ENCODE measurements at places on chromosomes 4 and X.
A peak's percentile ranks its signal among the peaks of the same experiment; 100 is the strongest.

- DNase-seq: no peak
Observed at GRCh38 chr4:80140194-80140593, 57.1 kb upstream of the PRDM8 start.

GRCh38 chrX:68677998-68678397, 30.5 kb downstream of the STARD8 start:
- DNase-seq: peak; percentile 53

DNA sequence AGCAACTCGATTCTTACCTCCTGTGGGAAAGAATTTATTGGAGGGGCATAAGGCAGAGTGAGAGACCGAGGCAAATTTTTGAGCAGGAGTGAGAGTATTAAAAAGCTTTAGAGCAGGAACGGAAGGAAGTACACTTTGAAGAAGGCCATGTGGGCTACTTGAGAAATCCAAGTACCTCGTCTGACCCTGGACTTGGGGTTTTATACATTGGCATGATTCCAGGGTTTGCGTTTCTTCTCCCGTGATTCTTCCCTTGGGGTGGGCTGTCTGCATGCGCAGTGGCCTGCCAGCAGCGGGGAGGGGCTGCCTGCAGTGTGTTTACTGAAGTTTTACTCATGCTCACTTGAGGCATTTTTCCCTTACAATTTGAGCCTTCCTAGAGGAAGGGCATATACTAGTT, 3.4 kb downstream of the GALNT7 start:
- DNase-seq: no peak

DNA sequence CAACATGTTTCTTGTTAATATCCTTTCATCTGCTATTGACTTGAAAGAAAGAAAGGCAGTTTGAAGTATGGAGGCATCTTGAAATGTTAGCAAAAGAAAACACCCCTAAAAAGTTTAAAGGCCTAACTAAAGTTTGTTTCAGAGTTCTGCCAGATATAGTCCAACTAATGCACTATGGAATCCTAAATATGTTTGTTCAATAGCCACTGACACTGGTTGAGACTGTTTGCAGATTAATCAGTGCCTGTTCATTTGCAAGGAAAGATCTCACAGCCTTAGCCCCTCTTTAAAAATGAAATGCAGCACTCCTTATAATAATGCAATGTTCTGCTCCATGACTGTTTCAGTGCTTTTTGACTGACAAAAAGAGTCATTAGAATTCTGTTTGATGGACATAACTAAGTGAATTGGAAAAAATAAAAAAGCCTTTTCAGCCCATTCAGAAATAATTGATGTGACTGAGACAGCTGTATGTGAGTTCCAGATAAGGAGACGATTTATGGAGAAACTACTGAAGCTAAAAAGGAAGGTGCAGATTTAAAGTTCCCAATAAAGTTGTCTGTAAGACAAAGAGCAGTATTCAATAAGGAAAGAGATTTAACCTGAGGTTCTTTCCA, 192.0 kb downstream of the PCDH7 start:
- DNase-seq: peak; percentile 19

DNA sequence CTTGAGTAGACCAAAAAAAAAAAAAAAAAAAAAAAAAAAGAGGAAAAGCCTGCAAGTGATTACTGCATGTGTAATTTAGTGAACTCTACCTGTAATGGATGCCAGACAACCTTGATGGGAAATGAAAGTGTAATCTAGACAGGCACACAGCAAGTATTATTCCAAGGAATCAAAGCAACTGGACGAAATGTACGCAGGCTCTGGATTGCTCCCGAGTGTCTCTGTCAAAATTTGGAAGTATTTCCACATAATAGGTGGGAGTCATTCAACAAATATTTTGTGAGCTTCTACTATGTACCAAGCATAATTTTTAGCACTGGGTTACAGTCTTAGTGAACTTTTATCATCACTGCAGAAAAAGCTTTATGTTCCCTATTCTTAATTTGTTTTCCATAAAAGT, 64.2 kb downstream of the LIMCH1 start:
- no peak for DNase-seq

DNA sequence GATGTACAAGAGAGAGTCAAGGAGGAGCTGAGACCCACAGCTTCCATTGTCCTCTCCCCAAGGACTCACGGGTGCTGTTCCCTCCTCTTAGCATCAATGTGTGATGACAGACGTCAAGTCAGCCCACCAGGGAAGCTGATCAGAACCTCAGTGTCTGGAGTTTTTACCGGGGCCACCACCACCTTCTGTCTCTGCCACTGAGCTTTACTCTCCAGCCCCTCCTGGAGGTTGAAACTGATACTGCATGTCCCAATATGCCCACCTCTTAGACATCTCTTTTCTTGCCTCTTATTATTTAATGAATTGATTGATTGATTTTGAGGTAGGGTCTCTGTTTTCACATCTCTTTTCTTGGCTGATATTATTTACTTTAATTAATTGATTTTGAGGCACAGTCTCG, 10.3 kb upstream of the AKAP17A start:
- peak; percentile 54 for DNase-seq

- DNase-seq: no peak
Observed at GRCh38 chrX:70171624-70172023, 5.7 kb upstream of the DGAT2L6 start.

DNA sequence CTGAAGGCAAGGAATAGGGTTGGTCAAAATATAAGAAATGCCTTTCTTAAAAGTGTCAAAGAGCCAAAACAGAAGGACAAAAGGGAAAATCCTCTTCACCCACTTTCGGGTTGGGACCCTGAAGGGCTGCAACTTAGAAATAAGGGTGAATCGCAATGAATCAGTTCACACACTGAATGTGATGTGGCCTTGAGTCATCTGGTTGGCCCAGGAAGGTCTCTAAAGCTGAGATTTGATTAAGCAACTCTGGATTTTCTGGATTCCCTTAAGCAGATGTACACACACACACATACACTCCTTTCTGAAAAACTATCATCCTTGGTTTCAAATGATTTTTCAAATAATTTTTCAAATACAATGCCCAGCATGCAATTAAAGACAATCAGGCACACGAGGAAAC, 13.1 kb downstream of the TAB3 start:
- peak; percentile 56 for DNase-seq

DNA sequence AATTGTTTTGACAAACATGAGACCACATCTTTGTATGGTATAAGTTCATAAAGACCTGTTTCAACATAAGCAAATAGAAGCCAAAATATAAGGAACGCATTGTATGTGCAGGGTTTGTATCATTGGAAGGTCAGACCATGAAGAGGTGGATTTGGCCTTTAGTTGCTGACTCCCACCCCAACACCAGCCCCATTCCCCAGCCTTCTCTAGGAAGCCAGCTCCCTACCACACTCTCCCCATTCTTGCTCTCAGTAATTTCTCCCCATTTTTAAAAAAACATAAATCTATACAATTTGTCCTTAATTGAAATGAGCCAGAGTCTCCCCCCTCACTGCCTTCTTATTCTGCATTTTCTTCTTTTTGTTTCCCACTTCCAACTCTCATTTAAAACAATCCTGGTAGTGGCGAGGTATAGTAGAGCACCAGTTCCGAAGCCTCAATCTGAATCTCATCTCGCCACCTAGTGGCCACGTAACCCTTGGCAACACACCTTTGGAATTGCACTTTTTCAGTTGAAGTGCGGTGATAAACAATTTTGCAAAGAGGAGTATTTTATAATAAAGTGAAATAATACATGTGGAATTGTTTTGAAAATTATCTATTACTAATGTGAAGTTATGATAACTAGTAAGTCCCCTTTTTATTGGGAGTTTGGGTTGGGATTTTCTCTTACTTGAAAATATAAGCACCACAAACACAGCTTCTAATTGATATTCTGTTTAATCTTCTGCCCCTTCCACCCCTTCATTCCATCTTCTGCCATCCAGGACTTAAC, 126.6 kb downstream of the ASB9 start:
- peak; percentile 10 for DNase-seq

DNA sequence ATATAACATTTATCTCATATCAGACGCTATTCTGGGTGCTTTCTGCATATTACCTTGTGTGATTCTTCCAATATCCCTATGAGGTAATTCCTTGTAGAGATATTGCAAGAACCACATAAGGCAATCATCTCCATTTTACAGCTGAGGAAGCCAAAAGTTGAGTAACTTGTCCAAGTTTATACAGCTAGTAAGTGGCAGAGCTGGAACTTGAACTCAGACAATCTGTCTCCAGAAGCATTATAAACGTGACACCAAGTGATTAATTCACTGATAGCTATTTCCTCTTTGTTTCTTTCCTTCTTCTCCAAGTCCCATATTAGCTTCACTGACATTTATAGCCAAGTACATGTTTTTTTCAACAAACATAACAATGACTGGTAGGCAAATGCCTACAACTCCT, 7.3 kb downstream of the EMCN start:
- DNase-seq: no peak

- DNase-seq: no peak
Observed at GRCh38 chr4:155509555-155509954, 132.8 kb upstream of the MAP9 start.

DNA sequence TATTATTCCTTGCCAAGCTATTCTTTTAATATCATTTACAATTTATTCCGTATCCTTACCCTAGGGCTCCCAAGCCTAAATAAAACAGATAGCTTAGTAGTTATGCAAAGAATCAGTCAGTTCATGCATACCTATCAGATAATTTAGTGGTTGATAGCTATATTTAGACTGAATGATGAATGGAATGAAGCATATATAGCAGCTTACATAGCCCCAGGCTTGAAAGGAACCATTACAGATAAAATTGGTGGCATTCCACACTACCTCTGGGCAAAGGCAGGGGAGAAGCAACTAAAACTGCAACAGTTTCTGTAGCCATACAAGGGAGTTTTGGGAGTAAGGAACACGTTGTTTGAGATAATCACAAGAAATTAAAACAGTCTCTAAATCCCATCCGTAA, 2.7 kb downstream of the ACE2 start:
- no peak for DNase-seq

GRCh38 chr4:95470622-95471021, 78.2 kb downstream of the UNC5C start:
- DNase-seq: no peak

DNA sequence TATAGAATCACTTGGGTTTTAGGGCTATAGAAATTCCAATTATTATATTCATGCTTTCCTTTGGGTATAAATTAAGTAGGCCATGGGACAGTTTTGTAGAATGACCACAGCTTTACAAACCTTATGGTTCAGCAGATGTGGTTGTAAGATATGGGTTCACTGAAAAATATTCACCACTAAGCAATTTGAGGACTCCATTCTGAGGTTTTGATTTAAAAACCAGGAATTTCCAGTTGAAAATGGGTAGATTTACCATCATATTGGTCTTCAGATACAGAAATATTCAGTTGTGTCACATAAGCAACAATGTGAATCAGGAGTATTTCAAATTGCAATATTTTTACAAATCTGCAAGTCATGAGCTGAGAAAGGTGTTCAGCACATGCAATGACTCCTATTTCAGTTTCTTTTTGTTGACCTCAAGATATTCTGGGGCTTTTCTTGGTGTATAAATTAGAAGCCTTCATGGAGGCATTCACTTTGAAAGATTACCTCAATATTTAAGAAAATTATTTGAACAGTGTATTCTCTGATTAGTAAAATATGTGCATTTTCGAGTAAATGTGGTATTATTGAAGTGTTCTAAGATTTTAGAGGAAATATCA, 218.4 kb upstream of the HCCS start:
- DNase-seq: peak; percentile 42

DNA sequence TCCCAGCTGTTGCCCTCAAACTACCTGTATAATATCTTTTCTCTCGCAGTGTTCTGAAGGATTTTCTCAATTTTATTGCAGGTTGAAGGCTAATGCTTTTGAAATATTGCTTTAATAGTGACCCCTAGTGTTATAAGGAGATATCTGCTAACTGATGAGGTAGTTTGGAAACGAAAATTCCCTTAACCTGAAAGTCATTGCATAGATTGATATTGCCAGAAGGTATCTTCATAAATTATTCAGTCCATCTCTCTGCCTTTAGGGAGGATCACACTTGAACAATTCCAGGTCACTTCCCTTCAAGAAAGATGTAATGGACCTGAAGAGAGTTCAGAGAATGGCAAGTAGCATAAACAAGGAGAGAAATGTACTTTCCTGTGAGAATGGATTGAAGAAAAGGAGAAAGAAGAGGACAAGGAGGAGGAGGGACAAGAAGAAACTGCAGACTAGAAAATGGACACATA, 44.1 kb downstream of the TIGD4 start:
- peak; percentile 15 for DNase-seq

GRCh38 chrX:112266136-112266535, 183.6 kb upstream of the TRPC5 start:
- DNase-seq: no peak

DNA sequence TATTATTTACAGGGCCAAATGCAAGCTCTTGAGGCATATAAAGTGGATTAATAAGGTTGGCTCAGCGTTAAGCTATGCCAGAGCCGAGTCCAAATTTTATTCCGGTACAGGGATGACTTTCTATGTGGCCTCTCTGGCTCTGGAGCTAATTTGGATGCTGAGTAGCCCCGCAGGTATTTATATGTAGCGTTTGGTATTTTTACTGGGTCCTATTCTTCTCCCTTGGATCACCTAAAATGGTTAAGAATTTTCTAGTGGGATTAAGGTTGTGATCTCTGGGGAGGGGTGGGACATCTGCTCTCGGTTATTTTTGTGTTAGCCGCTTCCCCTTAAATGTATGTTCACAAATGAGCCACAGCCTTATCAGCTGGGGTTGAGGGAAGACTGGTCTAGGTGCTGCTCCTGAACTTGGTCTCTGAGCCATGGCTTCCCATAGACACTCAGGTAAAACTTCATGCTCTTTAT, 49.4 kb downstream of the FHL1 start:
- no peak for DNase-seq

DNA sequence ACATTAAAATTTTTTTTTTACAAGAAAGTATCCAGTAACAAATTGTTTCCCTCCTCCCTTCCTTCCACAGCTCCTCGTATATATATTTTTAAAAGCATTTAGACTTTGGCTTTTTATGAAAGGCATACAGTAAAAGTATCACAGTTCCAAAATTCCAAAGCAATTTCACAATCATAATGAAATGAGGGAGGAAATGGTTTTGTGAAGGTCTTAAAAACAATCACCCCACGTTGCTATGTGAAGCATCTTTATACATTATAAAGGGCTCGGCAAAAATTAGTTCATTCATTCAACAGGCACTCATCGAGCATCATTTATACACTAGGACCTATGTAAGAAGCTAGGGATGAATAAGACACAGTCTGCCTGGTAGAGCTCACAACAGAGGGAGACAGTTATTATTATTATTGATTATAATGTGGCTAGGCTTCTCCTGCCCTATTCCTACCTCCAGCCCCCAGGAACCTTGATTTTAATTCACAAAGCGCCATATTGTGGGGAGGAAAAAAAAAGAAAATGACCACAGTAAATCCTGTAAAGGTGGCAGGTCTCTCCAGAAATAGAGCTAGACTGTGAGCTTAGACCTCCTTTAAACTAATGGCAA, 239.9 kb downstream of the MAML3 start:
- no peak for DNase-seq

GRCh38 chr4:185513489-185514181, 21.7 kb downstream of the PDLIM3 start:
- peak; percentile 95 for DNase-seq

DNA sequence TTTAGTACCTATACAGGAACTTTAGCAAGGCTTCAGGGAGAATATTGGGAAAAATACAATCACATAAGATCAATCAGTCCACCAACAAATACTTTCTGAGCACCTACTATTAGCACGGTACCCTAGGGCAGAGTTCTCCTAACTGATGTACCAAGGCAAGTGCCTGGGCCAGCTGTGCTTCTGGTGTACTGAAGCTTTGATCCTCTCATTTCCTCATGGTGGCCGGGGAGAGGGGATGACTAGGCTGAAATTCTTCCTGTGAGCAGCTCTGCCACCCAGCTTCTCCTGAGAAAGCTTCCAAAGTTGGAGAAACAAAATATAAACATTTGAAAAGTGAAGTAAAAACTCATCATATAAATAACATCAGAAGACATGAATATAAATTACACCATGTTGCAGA, 49.3 kb upstream of the ATOH1 start:
- DNase-seq: no peak

All from LHCN-M2 (cell line).